ENCODE measurements at places on chromosomes 7 and 10.

DNA sequence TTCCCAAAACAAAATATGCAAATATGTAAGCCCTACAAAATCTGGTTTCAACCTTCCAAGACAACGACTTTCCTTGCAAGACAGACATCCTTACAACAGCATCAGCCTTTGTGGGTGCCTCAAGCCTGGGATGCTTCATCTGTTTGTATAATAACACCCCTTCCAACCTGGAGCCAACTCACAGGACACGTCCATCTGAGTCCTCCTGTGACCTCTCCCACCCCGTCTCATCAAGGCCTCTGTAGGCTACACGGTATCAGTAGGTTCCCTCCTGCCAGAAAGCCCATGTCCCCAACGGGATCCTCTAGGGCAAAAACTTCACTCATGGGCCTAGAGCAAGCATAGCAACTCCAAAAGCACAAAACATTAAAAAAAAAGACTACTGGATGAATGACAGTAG lies 173.2 kb downstream of the TNS3 start:
- ATAC-seq, result no peak

- no peak for ATAC-seq
Measured at GRCh38 chr10:60148266-60148840, 241.3 kb downstream of the ANK3 start.

- ATAC-seq, result no peak
Measured at GRCh38 chr10:44697116-44697515, 214.0 kb upstream of the TMEM72 start.

- no peak for ATAC-seq
Measured at GRCh38 chr7:45390731-45391130, 183.4 kb upstream of the ADCY1 start.

DNA sequence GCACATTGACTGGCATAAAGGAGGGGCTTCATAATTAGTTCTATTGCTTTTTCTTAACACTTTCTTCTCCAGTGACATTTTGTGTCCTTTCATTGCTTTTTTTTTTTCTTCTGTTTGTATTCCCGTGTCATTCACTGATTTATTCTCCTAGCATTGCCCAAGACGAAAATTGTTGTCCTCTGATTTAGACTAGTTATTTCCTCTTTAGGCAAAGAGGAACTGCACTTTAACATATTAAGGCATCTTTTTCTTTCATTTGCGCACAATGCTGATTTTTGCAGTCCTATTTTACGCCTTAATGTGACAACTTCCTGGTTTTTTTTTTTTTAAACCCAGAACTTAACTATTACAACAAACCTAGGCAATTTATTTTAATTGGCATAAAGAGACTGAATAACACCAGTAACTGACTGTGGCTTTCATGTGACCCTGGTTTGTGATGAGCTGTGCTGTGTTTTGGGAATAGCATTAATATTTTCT lies 39.7 kb downstream of the ARID5B start:
- no peak for ATAC-seq

- ATAC-seq, result no peak
Measured at GRCh38 chr7:17633067-17633466, 307.2 kb downstream of the SNX13 start.

GRCh38 chr7:28442540-28443420 lies 30.5 kb downstream of the CREB5 start:
- ATAC-seq, result peak; percentile 91

All from activated CD4-positive, CD25-positive, alpha-beta regulatory T cell treated with anti-CD3 and anti-CD28 coated beads, Interleukin-2, amount 50 U/mL, for 24 hours (primary cell).